ENCODE measurements at places on chromosomes 5 and 9. TPM values are rescaled to one million over a fixed set of nuclear protein-coding genes. Genes with fewer than 3 reads are reported as not detected.

DNA sequence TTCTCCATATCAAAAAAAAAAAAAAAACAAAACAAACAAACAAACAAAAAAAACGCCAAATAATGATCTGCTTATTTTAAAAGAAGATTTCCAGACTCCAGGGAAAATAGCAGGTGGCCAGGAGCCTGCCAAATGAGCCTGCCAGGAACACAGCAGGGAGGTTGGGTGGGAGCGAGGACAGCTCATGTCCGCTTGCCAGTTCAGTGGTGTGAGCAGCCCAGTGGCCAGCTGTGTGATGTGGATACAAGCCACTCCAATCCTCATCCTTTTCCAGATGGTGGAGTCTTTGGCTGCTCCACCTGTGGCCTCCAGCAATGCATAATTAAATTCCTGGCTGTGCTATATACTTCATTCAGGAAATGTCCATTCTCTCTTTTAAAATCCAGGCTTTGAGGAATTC lies 1025.1 kb upstream of the C9orf72 start:
- DNase-seq = no peak

The FGD3 gene
- 0.20 TPM for total RNA-seq

DNA sequence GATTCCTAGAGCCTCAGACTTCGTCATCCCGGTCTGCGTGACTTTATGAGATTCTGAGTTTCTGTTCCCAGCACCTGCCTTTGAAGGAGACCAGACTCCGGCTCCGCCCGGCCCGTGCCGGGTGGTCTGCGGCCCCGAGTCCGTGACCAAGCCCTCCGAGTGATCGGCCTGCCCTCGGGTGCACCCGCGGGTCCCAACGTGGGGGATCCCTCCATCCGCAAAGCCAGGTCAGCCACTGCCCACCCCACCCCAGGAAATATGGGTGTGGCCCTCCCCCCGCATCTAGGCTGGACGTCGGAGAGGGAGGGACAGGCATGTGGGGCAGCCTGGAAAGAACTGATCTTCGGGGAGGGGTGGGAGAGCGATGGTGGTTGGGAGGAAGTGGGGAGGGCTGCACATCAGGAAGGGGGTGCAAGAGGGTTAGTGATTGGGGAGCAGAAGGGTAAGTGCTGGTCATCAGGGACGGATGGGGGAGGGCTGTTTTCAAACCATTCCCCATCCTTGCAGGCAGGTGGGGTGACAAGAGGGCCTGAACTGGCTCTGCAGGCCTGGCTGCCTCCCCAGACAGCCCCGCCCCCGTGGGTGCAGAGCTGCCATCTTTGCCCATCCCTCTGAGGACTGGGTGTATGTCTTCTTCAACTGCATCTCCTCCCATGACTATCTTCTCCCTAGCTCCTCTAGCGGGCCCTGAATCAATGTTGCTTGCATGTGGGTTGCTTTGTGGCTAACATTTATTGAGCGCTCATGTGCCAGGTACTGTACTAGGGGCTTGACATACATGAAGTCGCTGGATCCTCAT lies 747 bp downstream of the LRSAM1 start:
- DNase-seq = peak; percentile 72

- DNase-seq = peak; percentile 91
Measured at GRCh38 chr5:90409318-90410177, at the start of gene CETN3. CETN3 (minus strand) TSS chr5:90409756; CDS start chr5:90409661, 95 bp downstream.

The NSG2 gene
- not detected for total RNA-seq

- DNase-seq = peak; percentile 54
Measured at GRCh38 chr5:111439473-111440075, 72.8 kb downstream of the STARD4 start.

DNA sequence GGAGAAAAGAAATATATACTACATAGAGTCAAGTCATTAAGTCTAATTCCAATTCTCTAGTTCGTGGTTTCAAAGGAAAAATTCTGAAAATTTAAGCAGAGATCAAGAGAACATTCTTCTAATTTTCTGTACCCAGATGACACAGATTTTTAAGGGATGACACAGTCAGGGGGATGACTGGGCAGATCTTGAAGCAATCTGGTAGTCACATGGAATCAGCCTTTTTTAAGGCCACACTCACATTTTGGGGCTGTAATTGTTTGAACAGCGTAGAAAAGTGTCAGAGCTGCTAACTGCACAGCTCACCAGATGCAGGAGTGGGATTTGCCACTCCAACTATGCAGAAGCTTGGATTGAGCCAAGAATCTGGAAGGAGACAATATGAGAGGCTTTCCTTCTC lies 20.4 kb downstream of the PDE4D start:
- DNase-seq = peak; percentile 91

The BHMT2 gene
- not detected for total RNA-seq

The PTGR1 gene
- 111 TPM for total RNA-seq

The HAND1 gene
- not detected for total RNA-seq

DNA sequence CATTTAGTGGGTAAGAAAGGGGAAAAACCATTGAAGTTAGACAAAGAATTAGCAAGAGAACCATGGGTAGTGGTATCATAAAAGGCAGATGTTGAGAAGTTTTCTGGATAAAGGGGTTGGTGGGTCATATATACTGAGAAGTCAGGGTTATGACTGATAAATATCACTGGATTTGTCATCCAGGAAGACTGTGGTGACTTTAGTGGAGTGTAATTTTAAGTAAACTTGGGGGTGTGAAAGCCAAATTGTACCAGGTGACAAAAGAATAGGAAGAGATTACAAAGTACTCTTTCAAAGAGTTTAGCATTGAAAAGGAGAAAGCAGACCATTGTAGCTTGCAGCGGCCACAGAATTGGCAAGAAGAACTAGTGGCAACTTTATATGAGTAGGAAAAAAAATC lies 315.2 kb upstream of the DMAC1 start:
- no peak for DNase-seq
